ENCODE measurements at places on chromosomes 12 and 14.

GRCh38 chr14:20631880-20632389, 9.6 kb downstream of the OR6S1 start:
- peaks cover 41% of the 10 kb centered on the region for H3K4me1 ChIP-seq
- DNase-seq: peak; percentile 83
- H3K27me3 ChIP-seq: no peaks in the 10 kb centered on the region
- H3K36me3 ChIP-seq: no peaks in the 10 kb centered on the region
- peak overlapping the region; percentile 33 for H3K27ac ChIP-seq
- H3K4me3 ChIP-seq: peak overlapping the region; percentile 78

GRCh38 chr14:46691819-46692218, 40.2 kb upstream of the RPL10L start:
- H3K4me3 ChIP-seq: no peak overlapping the region
- no peaks in the 10 kb centered on the region for H3K27me3 ChIP-seq
- H3K27ac ChIP-seq: no peak overlapping the region
- DNase-seq: no peak
- no peaks in the 10 kb centered on the region for H3K4me1 ChIP-seq
- no peaks in the 10 kb centered on the region for H3K36me3 ChIP-seq

- DNase-seq: no peak
- H3K4me1 ChIP-seq: no peaks in the 10 kb centered on the region
- H3K4me3 ChIP-seq: no peak overlapping the region
- no peaks in the 10 kb centered on the region for H3K27me3 ChIP-seq
- H3K36me3 ChIP-seq: peaks cover 8% of the 10 kb centered on the region
Observed at GRCh38 chr14:63375769-63376168, 57.0 kb upstream of the GPHB5 start.

DNA sequence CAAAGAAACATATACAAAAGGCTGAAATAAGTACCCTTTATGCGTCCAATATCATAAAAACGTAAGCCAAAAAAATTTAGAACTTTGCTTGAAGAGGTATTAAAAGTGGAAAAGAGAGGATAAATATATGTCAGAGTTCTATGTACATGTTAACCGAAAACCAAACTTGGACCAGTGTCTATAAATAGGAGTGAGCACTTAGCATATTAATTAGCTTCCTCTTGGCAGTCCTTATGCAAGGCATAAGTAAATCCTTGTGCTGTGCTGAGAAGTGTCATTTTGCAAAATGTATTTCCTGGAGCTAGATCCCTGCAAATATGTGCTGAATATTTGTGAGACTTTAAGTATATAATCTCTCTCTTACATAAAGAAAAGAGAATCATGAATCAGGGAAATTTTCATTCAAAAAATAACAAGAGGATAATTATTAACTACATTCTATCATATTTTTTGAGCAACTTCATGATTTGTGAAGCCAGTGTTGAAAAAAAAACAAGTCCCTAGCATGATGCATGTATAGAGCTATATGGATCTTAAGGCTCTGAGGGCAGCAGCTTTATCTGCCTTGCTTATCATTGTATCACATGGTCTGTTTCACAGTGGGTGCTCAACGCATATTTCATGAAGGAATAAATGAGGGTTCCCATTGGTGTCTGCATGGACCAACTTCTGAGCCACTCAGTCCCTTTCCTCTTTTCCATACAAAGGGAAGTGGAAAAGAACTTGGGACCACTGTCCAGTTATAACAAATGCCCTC, 326.1 kb downstream of the PDZRN4 start:
- no peak overlapping the region for H3K4me3 ChIP-seq
- H3K4me1 ChIP-seq: no peaks in the 10 kb centered on the region
- no peaks in the 10 kb centered on the region for H3K27me3 ChIP-seq

DNA sequence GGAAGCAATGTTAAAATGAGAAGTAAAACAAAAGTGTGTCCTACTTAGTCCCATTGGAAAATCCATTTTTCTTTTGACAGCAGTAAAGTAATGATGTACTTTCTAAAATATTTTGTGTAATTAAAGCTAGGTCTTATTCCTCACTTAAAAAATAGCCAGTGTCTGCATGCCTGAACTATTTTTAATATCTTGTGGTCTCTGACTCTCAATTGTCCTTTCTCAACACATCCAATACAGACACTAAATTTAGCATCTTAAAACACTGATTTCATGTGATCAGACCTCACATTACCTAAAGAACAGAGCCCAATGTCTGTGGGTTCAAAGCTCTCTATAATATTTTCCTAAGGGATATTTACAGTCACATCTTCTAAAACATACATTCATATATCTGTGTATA, 108.0 kb downstream of the DERA start:
- no peaks in the 10 kb centered on the region for H3K36me3 ChIP-seq
- H3K4me1 ChIP-seq: peaks cover 10% of the 10 kb centered on the region
- H3K27me3 ChIP-seq: no peaks in the 10 kb centered on the region
- H3K27ac ChIP-seq: no peak overlapping the region
- no peak for DNase-seq

- DNase-seq: no peak
- no peaks in the 10 kb centered on the region for H3K4me1 ChIP-seq
- H3K27ac ChIP-seq: no peak overlapping the region
- H3K4me3 ChIP-seq: no peak overlapping the region
Observed at GRCh38 chr12:130357241-130357640, 19.6 kb downstream of the PIWIL1 start.

DNA sequence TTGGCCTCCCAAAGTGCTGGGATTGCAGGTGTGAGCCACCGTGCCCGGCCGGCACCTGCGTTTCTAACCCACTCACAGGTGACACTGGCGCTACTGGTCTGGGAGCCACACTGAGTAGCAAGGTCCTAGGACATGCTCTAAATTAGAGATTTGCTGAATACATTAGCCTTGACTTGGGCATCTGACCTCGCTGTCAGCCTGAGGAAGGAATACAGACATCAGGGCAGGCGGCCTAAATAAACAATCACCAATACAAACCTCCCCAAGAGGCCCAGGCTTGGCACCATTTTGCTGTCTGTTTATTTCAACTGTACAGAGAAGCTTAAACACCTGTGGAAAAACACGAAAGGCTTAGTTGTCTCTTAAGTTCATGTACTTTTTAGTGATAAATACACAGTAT, 27.5 kb downstream of the P2RX4 start:
- no peaks in the 10 kb centered on the region for H3K27me3 ChIP-seq
- H3K27ac ChIP-seq: no peak overlapping the region
- peaks cover 10% of the 10 kb centered on the region for H3K36me3 ChIP-seq
- H3K4me1 ChIP-seq: no peaks in the 10 kb centered on the region
- H3K4me3 ChIP-seq: no peak overlapping the region

DNA sequence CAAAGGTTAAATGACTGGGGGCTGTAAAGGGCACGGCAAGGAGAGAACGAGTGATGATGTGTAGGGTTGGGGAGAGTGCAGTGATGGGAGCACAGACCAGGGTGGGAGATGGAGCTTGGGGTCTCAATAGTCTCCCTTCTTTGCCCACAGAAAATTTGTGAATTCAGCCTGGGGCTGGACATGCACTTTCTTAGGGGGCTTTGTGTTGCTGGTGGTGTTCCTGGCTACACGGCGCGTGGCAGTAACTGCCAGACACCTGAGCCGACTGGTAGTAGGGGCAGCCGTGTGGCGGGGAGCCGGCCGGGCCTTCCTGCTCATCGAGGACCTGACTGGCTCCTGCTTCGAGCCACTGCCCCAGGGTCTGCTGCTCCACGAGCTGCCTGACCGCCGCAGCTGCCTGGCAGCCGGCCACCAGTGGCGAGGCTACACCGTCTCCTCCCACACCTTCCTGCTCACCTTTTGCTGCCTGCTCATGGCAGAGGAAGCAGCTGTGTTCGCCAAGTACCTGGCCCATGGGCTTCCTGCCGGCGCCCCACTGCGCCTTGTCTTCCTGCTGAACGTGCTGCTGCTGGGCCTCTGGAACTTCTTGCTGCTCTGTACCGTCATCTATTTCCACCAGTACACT, 1.7 kb downstream of the FITM1 start:
- peaks cover 59% of the 10 kb centered on the region for H3K4me1 ChIP-seq
- DNase-seq: no peak
- H3K27ac ChIP-seq: peak overlapping the region; percentile 48

GRCh38 chr12:63944586-63945228, 100.2 kb downstream of the SRGAP1 start:
- H3K4me1 ChIP-seq: peaks cover 45% of the 10 kb centered on the region
- H3K27ac ChIP-seq: peak overlapping the region; percentile 71
- peak; percentile 83 for DNase-seq
- no peaks in the 10 kb centered on the region for H3K27me3 ChIP-seq

DNA sequence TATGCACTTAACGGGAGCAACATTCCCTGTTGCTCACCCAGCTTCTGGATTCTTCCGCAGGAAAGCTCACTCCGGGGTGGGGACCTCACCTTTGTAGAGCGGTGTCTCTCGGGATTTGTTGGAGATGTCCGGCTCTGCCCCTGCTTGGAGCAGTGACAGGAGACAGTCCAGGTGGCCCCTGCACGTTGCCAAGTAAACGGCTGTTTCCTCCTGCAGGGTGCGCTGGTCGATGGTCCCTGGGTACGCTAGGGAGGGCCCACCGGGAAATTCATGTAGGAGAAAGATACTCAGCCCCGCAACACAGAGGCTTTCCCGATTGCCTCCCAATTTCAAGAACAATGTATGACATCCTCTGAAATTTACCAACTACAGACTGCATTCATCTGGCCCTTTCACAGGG, 23.1 kb downstream of the ASB2 start:
- H3K4me3 ChIP-seq: peak overlapping the region; percentile 25
- H3K27me3 ChIP-seq: no peaks in the 10 kb centered on the region
- no peak overlapping the region for H3K27ac ChIP-seq
- peaks cover 61% of the 10 kb centered on the region for H3K4me1 ChIP-seq
- H3K36me3 ChIP-seq: no peaks in the 10 kb centered on the region

GRCh38 chr14:52067873-52068614, 815 bp downstream of the NID2 start:
- peaks cover 11% of the 10 kb centered on the region for H3K4me1 ChIP-seq
- peak overlapping the region; percentile 60 for H3K4me3 ChIP-seq
- no peaks in the 10 kb centered on the region for H3K36me3 ChIP-seq
- peaks cover 38% of the 10 kb centered on the region for H3K27me3 ChIP-seq

DNA sequence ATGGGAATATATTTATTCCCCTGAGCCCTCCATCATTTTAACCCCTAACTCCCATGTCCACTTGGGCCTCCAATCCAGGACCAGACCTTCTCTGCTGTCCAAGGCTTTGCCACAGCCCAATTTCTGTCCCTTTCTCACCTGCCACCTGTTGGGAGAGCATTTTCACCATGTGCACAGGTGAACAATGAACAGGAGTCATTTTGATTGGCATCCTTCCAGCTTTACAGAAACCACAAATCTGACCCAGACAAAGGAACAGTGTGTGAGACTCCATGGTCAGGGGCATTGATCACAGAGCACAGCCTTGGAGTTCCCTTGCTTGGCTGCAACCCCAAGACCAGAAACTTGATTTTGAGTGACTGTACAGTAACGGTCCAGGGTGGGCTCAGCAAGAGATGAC, 91.9 kb downstream of the CRACR2A start:
- H3K27ac ChIP-seq: no peak overlapping the region
- no peaks in the 10 kb centered on the region for H3K4me1 ChIP-seq
- no peaks in the 10 kb centered on the region for H3K36me3 ChIP-seq
- H3K27me3 ChIP-seq: no peaks in the 10 kb centered on the region
- peak; percentile 5 for DNase-seq

- H3K27me3 ChIP-seq: no peaks in the 10 kb centered on the region
- DNase-seq: no peak
- H3K36me3 ChIP-seq: peaks cover 65% of the 10 kb centered on the region
- no peak overlapping the region for H3K27ac ChIP-seq
- H3K4me1 ChIP-seq: peaks cover 11% of the 10 kb centered on the region
Observed at GRCh38 chr14:20350282-20350681, 6.8 kb downstream of the PARP2 start.
